ENCODE measurements at places on chromosomes 5 and 9. TPM values are rescaled to one million over a fixed set of nuclear protein-coding genes. Genes with fewer than 3 reads are reported as not detected.

ENTPD2 gene
- total RNA-seq = 6.4 TPM

GRCh38 chr9:113581865-113582697 is 118.6 kb downstream of the RGS3 start:
- no peak for DNase-seq

PCDHGA9 gene
- total RNA-seq = 12.5 TPM

ZNF189 gene
- total RNA-seq = 48.3 TPM

DNA sequence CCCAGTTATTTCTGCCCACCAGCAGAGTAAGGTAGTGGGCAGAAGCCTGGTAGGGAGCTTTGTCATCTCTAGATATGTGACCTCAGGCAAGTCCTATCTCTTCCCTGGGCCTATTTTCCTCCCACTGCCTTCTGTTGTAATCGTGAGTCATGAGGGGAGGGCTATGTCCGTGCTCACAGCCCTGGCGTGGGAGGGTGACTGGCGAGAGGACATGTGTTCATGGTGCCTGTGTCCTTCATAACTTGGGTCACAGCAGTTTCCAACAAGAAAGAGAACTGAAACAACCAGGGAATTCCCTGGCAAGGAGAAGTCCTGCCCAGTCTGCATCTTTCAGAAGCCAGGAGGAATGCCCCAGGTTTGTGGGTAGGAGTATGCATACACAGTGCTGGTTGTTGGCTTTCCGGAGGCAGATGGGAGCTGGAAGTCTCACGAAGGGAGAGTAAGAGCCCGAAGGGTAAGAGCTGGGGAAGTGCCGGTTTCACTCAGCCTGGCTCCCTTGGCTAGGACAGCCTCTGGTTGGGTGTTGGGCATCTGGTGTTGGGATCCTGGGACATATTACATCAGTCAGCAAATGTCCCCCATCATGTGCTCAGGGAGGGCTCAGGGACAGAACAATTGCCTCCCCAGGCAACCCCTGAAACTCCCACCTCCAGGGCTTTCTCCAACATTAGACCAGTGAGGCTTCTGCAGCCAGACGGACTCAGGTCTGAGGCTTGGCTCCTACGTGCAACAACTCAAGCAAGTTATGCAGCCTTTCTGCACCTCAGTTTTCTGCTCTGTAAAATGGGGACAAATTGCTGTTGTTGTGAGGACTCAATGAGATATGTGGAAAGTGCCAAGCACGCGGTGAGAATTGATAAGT is 4.3 kb upstream of the TIFAB start:
- DNase-seq = no peak

PCDHAC2 gene
- total RNA-seq = 3.0 TPM

- no peak for DNase-seq
Observed at GRCh38 chr5:115379622-115380344, 83.3 kb upstream of the CCDC112 start.

- no peak for DNase-seq
Observed at GRCh38 chr5:74069741-74070140, 443.7 kb downstream of the ARHGEF28 start.

GRCh38 chr9:113844466-113844865 is 31.6 kb upstream of the ZNF618 start:
- DNase-seq = no peak

DNA sequence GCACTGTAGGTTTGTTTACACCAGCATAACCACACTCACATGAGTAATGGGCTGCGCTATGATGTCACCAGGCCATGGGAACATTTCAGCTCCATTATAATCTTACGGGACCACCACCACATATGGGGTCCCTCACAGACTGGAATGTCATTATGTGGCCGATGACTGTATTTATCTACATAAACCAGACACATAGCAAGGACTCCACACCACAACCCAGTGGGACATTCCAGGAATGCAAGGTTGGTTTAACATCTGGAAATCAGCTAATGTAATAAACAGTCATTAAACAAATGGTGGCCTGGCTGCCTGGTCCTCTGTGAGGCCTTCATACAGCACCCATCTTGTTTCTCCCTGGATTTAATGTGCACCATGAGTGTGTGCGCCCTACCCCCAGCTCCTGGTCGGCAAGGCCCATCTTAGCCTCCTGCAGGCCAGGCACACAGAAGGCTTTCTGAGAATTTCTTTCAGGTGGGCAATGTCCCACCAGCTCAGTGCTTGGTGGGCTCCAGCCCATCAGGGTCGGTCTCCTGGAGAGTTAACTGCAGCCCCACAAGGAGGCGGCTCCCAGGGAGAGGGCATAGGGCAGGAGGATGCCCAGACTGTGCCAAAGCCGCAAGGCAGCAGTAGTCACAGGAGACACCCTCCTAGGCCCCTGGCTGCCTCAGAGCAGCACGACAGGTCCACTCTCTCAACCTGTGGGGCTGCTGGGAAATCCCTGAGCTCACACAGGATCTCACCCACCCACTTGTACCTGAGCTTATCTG is 35.9 kb upstream of the SARDH start:
- DNase-seq = no peak
